ENCODE measurements at places on chromosomes 7 and 10. TPM values are rescaled to one million over a fixed set of nuclear protein-coding genes. Genes with fewer than 3 reads are reported as not detected.

Gene ASZ1
- not detected for total RNA-seq

Gene SRRM3
- total RNA-seq = 17.5 TPM

Gene NKX1-2
- not detected for total RNA-seq

Gene POU6F2
- total RNA-seq = 0.85 TPM

Gene HOXA1
- total RNA-seq = 0.20 TPM

Gene CYTH3
- total RNA-seq = 34.0 TPM

Gene BAIAP2L1
- total RNA-seq = 1.1 TPM

Gene OR6B1
- not detected for total RNA-seq

Gene SPDYE2B
- not detected for total RNA-seq

Gene CREB5
- total RNA-seq = 20.8 TPM

Gene ZNF727
- total RNA-seq = 0.63 TPM

Gene NEURL1
- total RNA-seq = not detected

Gene SCD
- 7.9 TPM for total RNA-seq

Gene PTF1A
- total RNA-seq = not detected

Gene TRPV5
- total RNA-seq = not detected

Gene MNX1
- total RNA-seq = not detected

Gene OR6V1
- total RNA-seq = not detected

Gene PKD2L1
- not detected for total RNA-seq

Gene SPDYE8
- total RNA-seq = not detected

Gene LRIT1
- total RNA-seq = not detected

Gene CLEC2L
- total RNA-seq = not detected

Gene IL2RA
- 0.16 TPM for total RNA-seq

Gene RELN
- total RNA-seq = 6.9 TPM

Gene ZNF212
- total RNA-seq = 3.0 TPM

Gene RBP4
- 16.2 TPM for total RNA-seq

Gene AZGP1
- total RNA-seq = 11.3 TPM

Gene FGFR2
- total RNA-seq = 19.0 TPM
